CD4-positive, alpha-beta T cell treated with Interferon alpha-2 for 1 hour (primary cell): ENCODE measurements at places on chromosomes 7 and 10.

DNA sequence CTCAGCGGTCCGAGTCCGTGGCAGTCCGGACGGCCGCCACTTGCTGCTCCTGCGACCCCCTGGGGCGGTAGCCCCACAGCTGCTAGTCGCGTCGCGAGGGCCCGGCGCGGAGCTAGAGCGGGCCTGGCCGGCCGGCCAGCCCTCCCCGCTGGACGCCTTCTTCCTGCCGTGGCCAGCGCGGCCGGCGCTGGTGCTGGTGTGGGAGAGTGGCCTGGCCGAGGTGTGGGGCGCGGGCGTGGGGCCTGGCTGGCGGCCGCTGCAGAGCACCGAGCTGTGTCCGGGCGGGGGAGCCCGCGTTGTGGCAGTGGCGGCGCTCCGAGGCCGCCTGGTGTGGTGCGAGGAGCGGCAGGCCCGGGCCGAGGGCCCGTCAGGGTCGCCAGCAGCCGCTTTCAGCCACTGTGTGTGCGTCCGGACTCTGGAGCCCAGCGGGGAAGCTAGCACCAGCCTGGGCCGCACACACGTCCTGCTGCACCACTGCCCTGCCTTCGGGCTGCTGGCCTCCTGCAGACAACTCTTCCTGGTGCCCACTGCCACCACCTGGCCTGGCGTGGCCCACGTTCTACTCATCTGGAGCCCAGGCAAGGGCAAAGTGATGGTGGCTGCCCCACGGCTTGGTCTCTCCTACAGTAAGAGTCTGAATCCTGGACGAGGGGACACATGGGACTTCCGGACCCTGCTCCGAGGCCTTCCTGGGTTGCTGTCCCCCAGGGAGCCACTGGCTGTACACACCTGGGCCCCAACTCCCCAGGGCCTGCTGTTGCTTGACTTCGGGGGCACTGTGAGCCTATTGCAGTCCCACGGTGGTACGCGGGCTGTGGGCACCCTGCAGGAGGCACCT lies 631 bp downstream of the HPS6 start:
- DNase-seq, result peak; percentile 14

GRCh38 chr10:125103466-125103865 lies 56.9 kb downstream of the CTBP2 start:
- DNase-seq, result no peak

GRCh38 chr7:14507617-14508016 lies 394.9 kb downstream of the DGKB start:
- no peak for DNase-seq

GRCh38 chr10:15745751-15746150 lies 26.0 kb upstream of the ITGA8 start:
- no peak for DNase-seq

DNA sequence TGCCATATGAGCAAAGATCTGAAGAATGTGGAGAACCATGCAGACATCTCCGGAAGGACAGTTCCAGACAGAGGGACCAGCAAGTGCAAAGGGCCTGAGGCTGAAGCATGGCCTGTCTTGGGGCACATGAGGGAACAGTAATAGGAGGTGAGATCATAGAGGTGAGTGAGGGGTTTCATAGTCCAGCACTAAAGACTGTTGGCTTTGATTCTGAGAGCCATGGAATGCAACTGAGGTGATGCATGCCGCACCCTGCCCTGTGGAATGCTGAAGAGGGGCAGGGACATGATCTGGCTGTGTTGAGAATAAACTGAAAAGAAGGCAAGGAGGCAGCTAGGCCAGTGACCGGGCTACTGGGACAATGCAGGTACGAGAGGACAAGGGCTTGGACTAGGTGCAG lies 253.1 kb upstream of the KLF14 start:
- no peak for DNase-seq

- DNase-seq, result no peak
These were observed 25.2 kb upstream of the WNT16 start for GRCh38 chr7:121303422-121304101.

DNA sequence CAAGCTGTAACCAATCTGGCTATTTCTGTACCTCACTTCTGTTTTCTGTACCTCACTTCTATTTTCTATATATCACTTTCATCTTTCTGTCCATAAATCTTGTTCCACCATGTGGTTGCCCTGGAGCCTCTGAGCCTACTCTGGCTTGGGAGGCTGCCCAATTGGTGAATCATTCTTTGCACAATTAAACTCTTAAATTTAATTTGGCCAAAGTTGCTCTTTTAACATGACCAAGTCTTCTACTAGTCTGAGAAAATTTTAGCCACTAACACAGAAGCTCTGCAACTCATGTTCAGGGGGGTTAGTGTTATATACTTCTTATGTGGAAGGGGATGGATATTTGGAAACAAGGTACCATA lies 503.5 kb downstream of the KIF20B start:
- DNase-seq, result no peak

DNA sequence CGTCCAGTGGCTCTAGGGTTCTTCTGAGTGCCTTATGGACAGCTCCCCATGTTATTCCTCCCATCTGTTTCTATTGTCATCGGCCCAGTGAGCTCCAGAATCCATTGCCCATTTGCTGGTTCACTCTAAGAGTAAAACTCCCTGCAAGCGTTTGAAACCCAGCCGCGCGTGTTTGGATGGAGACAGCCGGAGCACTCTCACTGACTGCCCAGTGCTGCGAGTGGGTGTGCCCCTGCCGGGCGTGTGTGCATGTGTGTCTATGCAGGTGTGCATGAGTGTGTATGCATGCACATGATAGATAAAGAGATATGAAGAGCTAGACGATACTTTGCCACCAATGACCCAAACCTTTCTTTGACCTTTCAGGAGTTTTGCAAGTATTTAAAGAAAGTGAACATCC lies 347.2 kb upstream of the MKI67 start:
- no peak for DNase-seq

DNA sequence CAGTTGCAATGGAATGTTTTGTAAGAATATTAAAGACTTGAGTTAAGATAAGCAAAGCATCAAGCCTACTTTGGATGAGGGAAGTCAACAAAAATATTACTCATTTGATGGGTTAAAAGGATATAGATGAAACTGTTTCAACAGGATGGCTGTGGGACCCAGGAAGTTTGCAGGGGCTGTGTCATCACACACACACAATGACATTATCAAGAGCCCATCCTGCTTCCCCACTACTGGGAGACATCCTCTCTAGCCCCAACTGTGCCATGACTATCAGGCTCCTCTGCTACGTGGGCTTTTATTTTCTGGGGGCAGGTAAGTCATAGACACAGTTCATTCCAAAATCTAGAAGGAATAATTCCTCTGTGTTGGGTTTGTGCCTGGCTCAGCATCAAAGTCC lies 78.8 kb upstream of the PRSS1 start:
- no peak for DNase-seq

GRCh38 chr10:132117146-132117545 lies 51.4 kb downstream of the JAKMIP3 start:
- DNase-seq, result no peak

DNA sequence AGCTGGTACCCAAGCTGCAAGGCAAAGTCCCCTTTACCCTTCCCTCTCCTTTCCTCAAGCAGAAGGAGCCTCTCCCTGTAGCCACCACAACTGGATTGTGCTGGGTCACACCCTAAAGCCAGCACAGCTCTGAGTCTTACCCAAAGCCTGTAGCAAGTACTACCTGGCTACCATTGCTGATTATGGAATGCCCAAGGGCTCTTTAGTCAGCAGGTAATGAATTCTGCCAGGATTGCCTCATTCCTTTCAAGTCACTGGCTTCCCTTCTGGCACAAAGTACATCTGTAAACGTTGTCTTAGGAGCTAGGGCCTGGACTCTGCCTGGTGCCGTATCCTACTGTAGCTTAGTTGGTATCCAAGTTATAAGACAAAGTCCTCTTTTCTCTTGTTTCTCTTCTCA lies 52.0 kb downstream of the FAS start:
- DNase-seq, result no peak

- no peak for DNase-seq
These were observed 613.8 kb downstream of the PHTF2 start for GRCh38 chr7:78412216-78412858.

DNA sequence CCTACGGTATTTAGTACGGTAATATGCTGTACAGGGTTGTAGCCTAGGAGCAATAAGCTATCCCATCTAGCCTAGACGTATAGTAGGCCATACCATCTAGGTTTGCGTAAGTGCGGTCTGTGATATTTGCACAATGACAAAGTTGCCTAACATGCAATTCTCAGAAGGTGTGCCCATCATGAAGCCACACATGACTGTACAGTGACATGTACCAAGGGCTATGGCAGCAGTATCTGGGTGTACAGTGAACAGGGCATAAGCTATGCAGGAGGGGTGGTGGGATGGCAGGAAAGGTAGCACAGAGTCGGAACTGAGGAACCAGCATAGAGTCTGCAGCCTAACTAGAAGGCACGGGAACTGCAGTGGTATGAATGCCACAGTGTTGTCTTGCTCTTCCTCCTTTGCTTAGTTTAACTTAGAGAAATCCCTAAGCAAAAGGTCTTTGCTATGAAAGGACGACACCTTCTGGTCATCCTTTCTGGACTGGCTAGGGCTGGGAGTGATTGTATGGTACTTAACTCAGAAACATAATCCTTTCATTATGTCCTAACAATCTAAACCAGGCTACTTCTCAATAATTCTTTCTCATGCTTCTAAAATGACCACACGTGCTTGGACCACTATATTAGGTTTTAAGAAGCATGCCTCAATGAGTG lies 93.5 kb downstream of the DYNC1I1 start:
- DNase-seq, result no peak

DNA sequence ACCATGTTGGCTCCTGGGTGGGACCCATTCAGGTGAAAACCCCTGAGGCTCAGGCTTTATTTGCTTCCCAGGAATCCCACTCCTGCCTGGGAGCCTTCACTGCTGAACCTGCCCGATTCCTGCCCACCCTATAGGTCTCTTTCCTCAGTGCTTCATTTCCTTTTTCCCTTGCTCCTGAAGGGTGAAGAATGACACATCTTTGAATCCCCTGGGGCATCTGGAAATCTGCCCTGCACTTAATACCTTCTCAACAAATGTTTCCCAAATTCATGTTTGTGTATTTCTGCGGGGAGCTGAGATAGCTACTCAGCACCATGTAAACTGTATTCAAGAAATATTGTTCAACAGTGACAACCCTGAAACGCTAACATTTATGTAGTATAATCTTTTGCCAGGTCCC lies 10.3 kb upstream of the PCBD1 start:
- DNase-seq, result no peak

- no peak for DNase-seq
These were observed 769.7 kb downstream of the TNS3 start for GRCh38 chr7:46812101-46812675.

DNA sequence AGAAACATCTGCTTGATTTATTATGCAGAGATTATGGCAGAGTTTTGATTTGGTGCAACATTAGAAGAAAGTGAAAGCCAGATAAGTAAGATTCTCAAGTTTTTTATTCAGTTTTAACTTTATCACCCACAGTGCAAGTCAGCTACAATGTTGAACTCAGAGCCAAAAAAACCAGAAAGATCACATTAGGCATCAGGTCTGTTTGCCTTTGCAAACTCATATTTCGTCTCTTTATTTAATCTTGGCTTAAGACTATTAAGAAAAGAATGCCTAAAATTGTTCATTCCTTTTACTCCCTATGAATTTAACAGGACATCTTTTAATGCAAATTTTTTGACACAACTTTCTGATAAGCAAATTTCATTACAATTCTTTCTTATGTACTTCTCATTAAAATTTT lies 76.0 kb upstream of the TMEM26 start:
- no peak for DNase-seq
